ENCODE measurements at places on chromosomes 6 and 20.

- DNase-seq, result no peak
These were observed 493.8 kb upstream of the MANEA start for GRCh38 chr6:95083506-95083905.

DNA sequence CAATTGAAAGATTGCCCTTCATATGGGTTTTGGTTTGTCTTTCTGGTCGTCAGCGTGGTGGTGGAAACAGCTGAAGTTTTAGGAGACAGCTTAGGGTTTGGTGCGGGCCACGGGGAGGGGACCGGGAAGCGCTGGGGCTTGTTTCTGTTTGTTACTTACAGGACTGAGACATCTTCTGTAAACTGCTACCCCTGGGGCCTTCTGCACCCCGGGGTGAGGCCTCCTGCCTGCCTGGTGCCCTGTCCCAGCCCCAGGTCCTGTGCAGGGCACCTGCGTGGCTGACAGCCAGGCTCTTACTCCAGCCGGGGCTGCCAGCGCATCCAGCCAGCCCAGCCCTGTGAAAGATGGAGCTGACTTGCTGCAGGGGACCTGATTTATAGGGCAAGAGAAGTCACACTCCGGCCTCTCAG, 22.8 kb downstream of the NPEPL1 start:
- DNase-seq, result no peak

DNA sequence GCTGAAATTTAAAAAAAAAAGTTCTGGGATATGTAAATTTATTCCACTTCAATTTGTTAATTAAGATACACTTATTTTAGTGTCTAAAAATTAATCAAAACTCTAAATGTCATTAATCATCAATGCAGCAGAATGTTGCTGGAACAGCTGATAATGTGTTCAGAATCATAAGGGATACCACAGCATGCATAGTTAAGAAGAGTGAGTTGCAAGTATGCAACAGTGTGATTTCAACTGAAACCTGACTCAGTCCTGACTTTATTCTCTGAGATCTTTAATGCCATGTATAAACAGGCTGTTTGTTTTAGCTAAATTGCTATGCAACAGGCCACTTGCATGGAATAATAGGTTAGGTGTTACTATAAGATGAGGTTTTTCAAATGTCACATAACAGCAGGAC, 1.4 kb downstream of the GRIK2 start:
- DNase-seq, result no peak

- no peak for DNase-seq
These were observed at the start of gene SIRPG for GRCh38 chr20:1657556-1658334. Gene SIRPG, minus strand, starts transcription at chr20:1657779. Its CDS starts 65 bp downstream, at chr20:1657714.

GRCh38 chr6:109318328-109318876, 63.9 kb downstream of the CD164 start:
- no peak for DNase-seq

- no peak for DNase-seq
These were observed 35.7 kb upstream of the CD93 start for GRCh38 chr20:23121751-23122320.

DNA sequence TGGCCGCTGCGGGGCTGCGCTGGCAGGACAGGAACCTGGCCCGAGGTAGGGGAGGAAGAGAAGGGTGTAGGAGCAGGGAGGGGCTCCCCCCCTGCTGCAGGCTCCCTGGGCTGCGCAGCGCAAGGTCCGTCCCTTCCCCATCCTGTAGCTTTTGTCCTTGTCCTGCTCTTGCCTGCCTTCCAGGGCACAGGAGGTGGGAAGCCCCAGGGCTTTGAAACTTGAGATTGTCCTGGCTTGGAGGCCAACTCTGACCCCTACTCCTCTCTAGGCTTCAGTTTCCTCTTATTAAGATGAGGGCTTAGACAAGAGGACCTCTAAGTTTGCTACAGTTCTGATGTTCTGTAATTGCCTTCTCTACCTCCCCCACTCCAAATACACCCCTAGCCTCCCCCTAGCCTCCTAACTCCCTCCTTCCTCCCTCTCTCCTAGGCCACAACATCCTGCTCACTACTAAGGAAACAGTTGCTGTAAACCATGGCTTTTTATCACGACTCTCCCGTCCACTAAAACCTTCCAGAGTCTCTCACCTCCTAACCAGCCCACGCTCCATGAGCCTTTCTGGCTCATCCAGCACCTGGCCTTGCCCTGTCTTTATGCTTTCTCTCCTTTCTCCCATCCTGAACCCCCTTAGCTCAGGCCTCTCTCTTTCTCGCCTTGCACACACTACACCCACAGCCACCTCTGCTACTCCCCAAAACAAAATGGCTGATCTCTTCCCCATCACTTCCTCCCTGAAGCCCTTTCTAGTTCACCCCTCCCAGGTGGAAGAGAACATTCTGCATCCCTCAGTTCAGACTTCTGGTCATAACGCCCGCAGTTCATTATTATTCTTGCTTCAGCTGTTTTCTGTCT, 10.2 kb downstream of the UNC5CL start:
- DNase-seq, result no peak

DNA sequence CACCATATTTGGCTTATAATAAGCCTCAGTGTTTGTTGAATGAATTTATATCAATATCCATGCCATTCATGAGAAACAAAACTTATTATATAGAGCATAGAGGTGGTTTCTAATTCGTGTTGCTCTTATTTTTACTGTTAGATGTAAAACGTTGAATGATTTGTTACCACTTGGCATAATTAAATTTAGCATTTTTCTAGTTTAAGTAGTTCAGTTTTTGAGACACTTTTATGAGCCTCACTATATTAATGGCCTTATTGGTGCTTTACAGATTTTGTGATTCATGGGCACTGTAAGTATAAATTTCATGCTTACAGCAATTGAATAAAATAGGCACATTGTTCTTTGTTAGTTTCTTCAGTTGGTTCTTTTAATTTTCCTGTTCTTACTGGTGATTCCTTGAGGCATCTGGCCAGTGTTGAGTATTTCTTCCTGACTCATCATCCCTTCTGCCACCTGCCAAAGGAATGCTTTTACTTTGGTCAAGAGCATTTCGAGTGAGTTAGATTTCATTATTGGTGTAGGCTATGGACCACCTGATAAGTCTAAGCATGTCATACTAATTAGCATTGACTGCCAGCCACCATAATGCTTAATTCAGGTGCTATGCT, 34.8 kb downstream of the CDKAL1 start:
- no peak for DNase-seq

- no peak for DNase-seq
These were observed 551.0 kb downstream of the HAO1 start for GRCh38 chr20:7389216-7389615.

DNA sequence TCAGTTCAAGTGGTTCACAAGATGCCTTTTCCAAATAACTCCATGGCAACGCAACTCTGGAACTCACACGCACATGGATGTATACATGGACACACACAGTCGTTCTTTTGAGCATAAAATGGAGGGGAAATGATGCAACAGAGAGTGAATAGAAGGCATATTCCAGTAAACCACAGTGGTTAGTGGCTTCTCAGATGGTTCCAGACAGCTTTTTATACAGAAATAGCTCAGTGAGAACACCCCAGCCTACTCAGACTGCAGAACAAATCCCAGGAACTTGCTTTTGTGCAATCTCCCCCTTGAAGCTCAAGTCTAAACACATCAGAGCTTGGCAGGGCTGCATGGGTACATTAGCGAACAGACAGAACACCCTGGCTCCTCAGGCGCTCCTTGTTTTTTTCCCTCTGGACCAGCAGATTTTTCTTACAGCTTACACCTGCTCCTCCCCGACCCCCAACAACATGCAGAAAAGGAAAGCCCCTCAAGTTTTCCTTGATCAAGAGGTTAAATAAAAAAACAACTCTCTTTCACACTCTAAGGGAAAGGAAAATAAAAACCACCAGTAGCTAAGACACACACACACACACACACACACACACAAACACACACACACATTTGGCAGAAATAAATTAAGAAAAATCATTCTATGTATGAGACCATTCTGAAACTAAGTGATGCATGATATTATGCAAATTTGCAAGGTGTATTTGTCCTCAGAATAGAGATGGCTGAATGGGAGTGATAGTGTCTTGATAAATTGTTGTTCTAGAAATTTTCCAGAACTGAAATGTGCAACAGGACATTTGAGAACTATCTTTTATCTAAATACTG, 51.2 kb upstream of the RANBP9 start:
- DNase-seq, result peak; percentile 38

GRCh38 chr6:5084360-5084780, 771 bp upstream of the PPP1R3G start:
- DNase-seq, result no peak

DNA sequence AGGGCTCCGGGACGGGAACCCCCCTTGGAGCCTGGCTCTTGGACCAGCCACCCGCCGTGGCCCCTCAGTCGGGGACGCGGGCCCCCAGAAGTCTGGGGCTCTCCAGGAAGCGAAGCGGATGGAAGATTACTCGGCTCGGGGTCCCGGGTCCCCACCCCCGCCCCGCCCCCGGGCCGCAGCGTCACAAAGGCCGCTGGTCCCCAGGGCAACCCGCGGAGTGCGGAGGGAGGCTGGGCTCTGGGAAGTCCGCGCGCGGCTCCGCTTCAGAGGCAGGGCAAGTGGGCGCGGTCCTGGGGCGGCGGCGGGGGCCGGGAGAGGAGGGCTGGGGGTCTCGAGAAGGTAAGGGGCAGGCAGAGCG, at the start of gene FNDC11:
Gene FNDC11 (plus strand): TSS at position 227 of the 358 bp plus-strand sequence. CDS start 1,505 bp downstream, outside the sequence.
- peak; percentile 63 for DNase-seq

- no peak for DNase-seq
These were observed 210.5 kb upstream of the SHLD1 start for GRCh38 chr20:5539691-5540090.

DNA sequence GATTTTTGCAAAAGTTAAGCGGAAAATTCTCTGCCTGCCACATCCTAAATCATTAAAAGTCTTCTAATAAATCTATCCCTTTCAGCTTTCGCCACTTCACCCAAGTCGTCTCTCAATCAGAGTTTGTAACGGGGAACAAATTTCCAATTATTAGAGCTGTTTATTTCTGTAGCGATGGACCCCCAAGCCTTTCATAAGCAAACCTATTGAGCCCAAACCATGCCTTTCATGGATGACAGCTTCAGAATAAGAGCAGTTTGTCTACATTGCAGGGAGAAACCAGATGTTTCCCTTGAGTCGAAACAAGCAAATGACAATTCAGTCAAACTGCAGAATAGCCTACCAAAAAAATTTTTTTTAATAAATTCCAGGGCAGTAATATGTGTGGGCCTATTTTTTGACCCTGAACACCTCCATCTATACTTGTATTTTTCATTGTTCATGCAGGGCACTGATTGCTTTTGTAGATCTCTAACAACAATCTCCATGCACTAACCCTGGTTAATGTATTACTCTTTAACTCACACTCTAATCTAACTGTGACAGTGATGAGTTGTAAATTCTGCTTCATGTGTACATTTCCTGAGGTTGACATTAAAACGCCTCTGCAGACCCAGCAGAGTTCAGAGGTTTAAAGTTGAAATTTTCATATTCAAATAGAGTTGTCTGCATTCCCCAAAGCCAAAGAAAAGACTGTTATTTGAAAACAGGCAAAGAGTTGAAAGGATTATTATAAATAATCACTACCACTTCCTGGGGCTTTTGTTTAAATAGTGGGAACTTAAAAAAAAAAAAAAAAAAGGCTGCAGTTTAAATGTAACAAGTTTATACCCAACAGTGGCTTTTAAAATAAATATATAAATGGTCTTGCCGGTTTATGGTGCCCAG, 64.5 kb downstream of the ATP9A start:
- no peak for DNase-seq

DNA sequence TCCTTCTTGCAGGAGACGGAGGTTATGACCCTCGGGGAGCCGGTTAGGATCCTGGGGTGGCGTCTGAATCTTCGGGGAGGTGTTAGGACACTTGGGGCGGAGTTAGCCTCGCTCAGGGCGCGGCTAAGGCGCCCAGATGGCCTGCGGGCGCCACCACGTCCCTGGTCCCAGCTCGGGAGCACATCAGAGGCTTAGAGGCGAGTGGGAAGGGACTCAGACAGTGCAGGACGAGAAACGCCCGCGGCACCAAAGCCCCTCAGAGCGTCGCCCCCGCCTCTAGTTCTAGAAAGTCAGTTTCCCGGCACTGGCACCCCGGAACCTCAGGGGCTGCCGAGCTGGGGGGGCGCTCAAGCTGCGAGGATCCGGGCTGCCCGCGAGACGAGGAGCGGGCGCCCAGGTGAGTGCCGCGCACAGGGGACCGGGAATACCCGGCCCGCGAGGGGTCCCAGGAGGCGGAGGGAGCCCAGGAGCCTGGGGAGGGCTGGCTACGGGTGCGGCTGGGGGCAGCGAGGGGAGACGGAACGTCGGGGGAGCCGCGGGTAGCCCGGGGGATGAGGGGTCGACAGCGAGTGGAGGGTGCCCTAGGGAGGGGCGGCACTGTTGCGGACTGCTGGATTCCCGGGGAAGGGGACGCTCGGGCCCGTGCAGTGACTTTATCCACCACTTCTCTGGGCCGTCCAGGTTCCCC, at the start of gene HCK:
Gene HCK (plus strand): TSS at position 153 of the 688 bp plus-strand sequence.
- DNase-seq, result no peak

GRCh38 chr6:81834141-81834681, 81.7 kb upstream of the TENT5A start:
- DNase-seq, result no peak

- no peak for DNase-seq
These were observed 246.3 kb upstream of the RREB1 start for GRCh38 chr6:6861351-6861894.

- no peak for DNase-seq
These were observed 4.1 kb downstream of the SLC23A2 start for GRCh38 chr20:4997222-4997621.

GRCh38 chr6:41153451-41153850, 696 bp downstream of the TREML1 start:
- DNase-seq, result no peak

DNA sequence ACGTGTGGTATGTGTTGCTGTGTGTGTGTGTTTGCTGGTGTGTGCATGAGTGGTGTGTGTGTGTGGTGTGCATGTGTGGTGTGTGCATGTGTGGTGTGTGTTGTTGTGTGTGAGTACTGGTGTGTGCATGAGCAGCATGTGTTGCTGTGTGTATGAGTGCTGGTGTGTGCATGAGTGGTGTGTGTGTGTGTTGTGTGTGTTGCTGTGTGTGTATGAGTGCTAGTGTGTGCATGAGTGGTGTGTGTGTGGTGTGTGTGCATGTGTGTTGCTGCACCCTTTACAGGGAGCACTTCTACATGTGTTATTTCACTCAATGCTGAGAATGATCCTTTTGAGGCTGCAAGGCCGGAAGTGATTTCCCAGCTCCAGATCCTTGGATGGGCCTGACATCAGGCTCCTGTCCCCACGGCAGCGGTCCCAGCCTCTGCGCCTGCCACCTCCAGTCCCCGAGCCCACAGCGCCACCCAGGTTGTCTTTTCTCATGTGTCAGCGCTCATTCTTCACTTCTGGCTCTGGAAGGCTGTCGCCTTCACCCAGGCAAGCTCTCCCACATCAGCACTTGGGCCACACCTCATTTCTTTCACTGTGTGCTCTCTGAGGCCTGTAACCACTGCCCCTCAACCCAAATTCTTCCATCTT, 2.6 kb downstream of the NPEPL1 start:
- DNase-seq, result no peak

DNA sequence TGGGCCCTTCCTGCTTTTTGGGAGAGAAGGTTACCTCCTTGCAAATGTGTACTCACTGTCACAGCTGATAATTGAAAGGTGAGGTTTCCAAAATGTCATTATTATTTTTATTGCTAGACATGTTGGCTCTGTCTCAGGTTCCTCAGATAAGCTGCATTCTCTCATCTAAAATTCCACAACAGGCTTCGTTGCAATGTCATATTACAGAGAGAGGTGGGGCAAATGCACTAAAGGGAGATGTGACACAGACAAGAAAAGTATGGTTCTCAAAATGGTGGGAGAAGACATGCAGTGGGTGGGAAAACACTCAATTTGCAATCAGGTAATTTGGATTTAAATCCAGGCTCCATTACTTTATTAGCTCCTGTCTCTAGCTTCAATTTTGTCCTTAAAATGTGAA, 256.4 kb upstream of the POU3F2 start:
- DNase-seq, result no peak

Data from CD4-positive, alpha-beta T cell treated with Interleukin-4 for 1 hour (primary cell).